Myocyte (in vitro differentiated cells): ENCODE measurements at places on chromosomes 1 and 21. TPM values are rescaled to one million over a fixed set of nuclear protein-coding genes. Genes with fewer than 3 reads are reported as not detected.

DNA sequence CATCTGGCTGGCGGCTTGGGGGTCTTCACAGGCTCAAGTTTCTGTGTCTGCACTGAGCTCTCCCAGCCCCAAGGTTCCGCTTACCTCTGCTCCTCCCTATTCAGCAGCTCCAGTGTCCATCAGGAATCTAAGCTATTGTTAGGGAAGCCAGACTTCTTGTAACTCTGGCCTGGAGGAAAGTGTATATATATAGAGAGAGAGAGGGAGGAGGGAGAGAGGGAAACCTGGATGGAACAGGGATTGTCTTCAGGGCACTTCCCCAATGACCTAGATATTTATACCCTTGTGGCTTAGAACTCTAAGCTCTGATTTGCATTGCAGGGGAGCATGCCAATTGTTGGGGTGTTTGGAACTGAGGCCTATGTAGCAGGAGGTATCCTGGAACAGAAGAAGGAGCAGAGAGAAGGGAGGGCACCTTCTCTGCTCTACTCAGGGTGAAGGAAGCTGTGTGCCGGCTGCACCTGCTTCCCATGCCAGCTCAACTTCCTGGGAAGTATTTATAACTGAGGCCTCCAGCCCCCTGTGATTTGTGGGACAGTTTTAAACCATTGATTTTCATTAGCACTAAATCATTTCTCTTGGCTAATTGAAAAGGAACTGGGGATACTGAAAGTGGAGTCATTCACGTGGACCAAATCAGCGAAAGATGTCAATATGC lies 70.9 kb downstream of the NAV1 start:
- DNase-seq: no peak

TBX19 gene
- 0.62 and 1.3 TPM in 2 replicates for total RNA-seq

- DNase-seq: peak; percentile 65
These were observed 388.7 kb downstream of the PTPRU start for GRCh38 chr1:29625084-29625420.

GRCh38 chr1:159465191-159465603 lies 25.7 kb downstream of the OR10J1 start:
- DNase-seq: no peak

TNN gene
- not detected in 2 replicates for total RNA-seq

KCNJ9 gene
- not detected in 2 replicates for total RNA-seq

DNA sequence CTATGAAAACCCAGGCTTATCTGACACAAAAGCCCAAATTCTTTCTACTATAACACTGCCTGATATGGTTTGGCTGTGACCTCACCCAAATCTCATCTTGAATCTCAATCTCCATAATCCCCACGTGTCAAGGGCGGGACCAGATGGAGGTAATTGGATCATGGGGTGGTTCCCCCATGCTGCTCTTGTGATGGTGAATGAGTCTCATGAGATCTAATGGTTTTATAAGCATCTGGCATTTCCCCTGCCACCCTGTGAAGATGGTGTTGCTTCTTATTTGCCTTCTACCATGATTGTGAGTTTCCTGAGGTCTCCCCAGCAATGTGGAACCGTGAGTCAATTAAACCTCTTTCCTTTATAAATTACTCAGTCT lies 123.3 kb upstream of the USP24 start:
- DNase-seq: no peak

GRCh38 chr1:14263225-14263624 lies 335.3 kb upstream of the KAZN start:
- no peak for DNase-seq

CD52 gene
- total RNA-seq: not detected in 2 replicates

DNA sequence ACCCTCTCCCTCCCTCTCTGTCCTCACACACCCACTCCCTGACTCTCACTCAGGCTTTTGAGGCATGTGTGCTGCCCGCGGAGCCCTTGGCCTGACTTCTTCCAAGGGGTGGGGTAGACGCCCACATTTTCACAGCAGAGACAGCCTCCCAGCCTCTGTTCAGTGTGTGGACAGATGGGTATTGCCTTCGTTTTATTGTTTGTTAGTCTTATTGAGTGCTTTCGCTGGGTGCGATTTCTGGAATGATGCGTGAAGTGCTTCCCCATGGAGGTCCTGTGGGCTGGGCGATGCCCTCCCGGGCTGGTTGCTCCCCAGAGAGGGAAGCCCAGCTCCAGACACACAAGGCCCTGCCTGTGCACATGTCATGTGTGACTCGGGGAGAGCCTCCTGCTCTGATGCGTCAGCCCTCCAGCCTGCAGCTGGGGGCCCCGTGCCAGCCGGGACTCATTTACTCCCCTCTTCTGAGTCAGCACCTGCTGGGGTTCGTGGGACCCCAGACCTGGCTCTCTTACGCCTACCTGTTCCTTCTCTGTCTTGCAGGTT lies 14.7 kb downstream of the PDXK start:
- peak; percentile 83 for DNase-seq

- DNase-seq: no peak
These were observed 321.7 kb downstream of the HHAT start for GRCh38 chr1:210650403-210650802.

GRCh38 chr1:82836973-82837680 lies 1036.4 kb downstream of the ADGRL2 start:
- no peak for DNase-seq

DNA sequence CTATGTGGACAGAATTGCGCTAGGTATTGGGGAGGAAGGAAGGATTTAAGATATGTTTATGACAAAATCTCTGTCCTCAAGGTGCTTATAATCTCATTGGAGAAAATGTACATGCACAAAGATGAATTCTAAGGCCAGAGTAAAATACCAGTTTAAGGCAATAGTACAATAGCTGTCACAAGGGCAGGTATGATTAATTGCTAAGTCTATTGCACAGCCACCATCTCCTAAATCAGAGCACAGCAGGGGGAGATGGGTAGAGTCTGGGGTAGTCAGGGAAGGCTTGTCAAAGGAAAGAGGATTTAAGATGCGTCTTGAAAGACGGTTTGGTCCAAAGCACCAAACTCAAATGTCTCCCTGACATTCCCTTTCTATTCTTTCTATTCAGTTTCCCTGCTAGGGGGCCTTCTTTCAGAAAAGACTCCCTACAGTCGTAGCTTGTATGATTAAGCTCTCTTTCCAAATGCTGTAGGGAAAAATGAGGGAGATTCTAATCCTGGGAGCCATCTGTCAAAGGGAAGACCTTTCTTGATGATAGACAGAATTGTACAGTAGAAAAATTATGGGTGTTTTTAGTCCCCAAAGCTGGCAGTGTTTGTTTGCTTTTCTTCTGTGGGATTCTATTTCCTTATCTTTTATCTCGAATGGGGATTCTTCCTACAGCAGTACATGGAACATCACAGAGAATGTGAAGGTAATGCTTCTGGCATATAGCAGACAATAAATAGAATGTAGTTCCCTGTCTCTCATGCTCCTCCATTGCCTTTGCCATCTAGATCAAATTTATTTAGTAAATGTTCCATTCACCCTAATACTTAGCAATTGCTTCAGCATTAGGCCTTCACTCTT lies 107.6 kb upstream of the NFIA start:
- DNase-seq: no peak

GRCh38 chr1:225253173-225253572 lies 174.7 kb downstream of the LBR start:
- no peak for DNase-seq

DNA sequence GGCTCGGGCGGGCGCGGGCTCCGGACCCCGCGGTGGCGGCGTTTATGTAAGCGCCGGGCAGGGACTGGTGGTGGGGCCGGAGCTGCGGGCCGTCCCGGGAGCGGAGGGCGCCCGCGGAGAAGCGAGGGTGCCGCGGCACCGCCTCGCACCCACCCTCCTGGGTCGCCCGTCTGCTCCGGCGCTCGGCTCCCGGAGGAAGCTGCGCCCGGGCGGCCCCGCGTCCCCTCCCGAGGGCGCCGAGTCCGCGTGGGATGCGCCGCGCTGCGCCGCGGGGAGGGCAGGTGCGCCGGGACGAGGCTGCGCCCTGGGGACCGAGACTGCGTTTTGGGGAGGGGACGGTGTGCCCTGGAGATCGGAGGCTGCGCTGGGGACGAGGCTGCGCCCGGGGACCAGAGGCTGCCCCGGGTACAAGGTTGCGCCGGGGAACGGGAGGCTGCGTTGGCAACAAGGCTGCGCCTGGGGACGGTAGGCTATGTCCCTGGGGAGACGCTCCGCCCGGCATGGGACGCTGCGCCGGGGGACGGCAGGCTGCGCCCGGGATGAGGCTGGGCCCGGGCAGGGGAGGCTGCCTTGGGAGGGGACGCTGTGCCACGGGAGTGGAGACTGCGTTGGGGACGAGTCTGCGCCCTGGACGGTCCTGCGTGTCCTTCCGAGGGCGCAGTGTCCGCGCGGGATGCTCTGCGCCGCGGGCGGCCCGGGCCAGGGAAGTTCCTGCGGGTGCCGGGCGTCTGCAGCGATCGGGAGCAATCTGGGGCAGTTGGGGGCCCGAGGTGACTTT lies 627 bp downstream of the ADARB1 start:
- no peak for DNase-seq

- no peak for DNase-seq
These were observed 719.5 kb upstream of the TMPRSS15 start for GRCh38 chr21:19123053-19123452.

MAP3K7CL gene
- 57.4 and 115 TPM in 2 replicates for total RNA-seq

- DNase-seq: no peak
These were observed 149.1 kb downstream of the OLFM3 start for GRCh38 chr1:101847626-101848025.

DNA sequence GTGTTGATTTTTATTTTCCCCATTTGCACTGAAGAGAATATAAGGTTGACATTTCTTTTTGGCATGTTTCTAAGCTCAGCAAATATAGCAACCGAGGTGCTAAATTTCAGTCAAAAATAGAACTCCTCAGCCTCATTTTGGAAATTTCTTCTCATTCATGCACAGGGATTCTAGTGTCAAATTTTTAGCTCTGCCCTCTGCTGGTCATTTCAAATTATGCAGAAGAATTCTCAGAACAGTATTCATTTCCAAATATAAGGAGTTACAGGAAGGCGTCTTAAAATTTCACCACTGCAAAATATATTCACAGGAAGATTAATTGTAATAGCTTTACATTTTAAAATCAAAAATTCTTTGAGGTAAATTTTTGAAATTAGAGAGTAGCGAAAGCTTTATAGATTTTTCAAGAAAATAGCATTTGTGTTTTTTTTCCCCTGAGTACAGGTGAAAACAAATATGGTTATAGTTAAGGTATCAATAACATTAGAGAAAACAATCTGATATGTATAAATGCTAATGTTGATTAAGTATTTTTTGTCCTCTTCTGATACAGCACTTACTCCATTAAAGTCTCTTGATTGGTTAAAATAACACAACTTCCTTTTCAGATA lies 57.9 kb downstream of the FMN2 start:
- DNase-seq: peak; percentile 79

DNA sequence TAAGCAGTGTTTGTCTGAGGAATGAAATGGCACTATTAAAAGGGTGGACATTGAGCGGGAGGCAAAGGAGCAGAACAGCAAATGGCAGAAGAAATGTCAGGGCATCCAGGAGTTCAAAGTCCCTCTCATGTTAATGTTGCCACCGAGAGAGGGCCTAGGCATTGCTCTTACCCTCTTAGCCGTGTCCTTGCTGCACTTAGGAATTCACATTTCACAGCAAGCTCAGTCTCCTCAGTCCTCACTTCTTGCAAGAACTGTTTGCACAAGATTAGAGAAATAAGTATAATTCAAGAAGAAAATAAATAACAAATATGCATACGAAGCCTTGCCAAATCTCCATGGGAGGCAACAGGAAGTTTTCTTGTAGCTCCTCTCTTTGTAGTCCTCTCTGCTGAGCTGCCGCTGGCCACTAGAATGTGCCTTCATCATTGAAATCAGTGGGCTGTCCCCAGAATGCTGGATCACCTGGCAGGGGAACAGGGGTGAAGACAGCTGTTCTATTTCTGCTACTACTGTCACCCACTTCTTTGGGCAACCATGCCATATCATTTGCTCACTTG lies 205.8 kb downstream of the ZNF326 start:
- DNase-seq: peak; percentile 3

GRCh38 chr1:39969531-39970270 lies 14.8 kb downstream of the MFSD2A start:
- DNase-seq: no peak

GRCh38 chr21:25296252-25296651 lies 311.0 kb downstream of the MRPL39 start:
- DNase-seq: no peak

DNA sequence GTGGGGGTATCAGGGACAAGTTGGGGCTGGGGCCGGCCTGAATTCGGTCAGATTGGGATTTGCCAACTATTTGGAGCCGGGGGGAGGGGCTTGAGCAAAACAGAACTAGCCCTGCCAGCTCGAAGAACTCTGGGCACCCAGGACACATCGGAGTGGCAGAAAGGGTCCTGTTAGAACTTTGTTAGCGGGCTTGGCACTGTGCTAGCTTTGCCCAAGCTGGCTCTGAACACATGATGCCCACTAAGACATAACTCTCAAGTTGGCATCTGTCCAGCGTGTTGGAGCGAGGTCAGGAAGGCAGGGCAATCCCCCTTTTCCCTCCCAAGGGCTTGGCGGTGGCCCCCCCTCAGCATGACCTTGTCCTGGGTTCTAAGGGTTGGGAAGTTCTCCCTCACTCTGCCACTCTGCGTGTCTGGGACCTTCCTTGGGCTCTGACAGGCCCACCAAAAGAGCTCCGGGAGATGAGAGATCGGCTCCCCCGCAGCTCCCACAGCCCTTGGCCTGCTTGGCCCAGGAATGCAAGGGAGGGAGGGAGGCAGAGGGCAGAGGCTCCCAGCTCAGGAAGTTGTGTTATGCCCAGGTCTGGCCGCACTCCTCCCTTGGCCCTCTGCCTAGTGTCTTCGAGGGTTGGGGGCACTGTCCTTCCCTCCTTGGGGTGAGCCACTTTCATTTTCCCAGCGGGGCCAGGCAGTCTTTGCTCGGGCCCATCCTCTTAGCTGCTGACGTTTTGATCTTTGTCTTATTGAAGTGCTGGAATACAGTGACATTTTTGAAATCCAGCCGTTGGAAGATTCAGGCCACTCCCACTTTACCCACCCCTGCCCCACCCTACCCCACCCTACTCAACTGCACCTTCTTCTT lies 1.2 kb downstream of the LMNA start:
- DNase-seq: peak; percentile 88

GRCh38 chr1:77732090-77732489 lies 27.6 kb downstream of the USP33 start:
- no peak for DNase-seq

DNA sequence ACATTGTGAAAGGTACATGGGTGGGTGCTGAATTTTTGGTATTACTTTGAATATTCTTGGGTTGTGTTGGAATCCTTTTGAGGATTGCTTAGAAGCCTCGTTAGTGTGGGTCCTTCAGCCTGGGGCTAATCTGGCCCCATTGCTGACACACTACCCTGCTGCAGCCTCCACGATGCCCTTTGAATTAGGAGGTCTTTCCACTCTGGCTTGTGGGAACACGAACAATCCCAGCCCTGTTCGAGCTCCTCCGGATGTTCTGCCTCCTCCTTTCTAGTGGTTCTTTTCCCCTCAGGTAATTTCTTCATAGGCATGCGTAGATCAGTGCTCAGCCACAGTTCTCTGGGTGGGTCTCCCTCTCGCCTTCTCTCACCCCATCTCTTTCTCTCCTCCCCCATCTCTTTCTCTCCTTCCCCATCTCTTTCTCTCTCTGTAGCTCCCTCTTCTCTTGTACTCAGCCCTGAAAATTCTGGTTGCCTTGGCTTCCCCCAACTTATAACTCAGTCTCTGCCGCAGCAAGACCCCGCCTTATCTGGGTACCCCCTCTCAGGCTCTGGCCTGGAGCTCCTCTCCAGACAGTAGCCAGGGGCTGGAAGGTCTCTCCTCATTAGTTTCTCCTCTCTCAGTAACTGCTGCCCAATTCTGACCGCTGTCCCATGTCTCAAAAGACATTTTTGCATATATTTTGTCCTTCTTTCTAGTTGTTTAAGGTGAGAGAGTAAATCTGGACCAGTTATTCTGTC lies 46.0 kb upstream of the SLC19A1 start:
- DNase-seq: no peak
